ENCODE measurements at places on chromosomes 7 and 10. TPM values are rescaled to one million over a fixed set of nuclear protein-coding genes. Genes with fewer than 3 reads are reported as not detected.
A peak's percentile ranks its signal among the peaks of the same experiment; 100 is the strongest.

Gene RADIL
- not detected for total RNA-seq

Gene AGBL3
- total RNA-seq: 1.8 TPM

Gene TMEM236
- total RNA-seq: not detected

DNA sequence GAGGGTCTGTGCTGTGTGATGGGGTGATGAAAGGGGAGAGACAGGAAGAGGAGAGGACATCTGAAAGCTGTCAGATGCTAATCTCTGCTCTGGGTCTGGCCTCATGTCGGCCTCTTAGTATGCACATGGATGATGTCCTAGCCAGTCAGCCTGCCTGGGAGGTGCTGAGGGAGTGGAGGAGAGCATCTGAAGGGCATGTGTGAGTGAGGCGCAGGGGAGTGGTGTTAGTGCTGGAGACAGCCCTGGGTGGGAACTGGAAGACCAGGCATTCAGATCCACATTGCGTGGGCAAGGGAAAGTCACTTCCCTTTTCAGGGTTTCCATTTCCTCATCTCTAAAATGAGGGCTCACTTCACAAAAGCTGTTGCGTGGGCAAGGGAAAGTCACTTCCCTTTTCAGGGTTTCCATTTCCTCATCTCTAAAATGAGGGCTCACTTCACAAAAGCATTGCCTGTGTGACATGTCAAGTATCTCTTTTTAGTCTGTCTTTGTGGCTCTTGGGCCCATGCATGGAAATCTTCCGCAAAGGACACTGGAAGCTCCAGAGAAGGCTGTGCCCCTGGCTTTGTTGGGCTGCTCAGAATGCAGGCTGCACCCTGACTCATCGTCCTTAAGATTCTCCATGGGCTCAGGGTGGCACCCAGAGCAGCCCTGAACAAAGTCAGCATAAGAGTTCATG is 10.0 kb downstream of the SFTPD start:
- no peak for DNase-seq

DNA sequence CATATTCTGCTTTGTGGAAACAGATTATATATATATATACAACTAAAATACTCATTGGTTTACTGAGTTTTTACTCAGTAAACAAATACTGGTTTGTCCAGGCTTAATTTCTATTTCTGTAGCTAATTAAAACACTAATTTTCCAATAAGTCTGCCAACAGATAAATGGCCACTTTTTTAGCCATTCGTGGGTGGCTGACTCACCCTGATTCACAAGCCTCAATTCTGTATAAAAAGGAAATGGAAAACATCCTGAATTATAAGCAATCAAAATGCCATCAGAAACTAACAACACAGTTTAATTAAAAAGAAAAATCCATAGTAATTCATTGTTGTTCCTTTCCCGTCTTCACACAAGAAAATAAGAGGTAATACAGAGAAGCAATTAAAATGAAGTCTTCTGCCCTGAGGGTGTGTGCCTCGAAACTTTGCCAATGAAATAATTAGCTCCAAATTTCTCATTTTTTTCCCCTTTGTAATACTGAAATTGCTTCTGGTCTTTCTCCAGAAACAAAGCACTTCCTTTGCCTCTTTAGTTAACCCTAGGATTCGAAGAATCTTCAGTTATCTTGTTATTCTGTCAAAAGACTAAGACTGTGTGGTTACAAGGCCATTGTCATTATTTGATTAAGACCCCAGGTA is 118.7 kb upstream of the PTN start:
- DNase-seq: peak; percentile 68

- no peak for DNase-seq
These were observed 53.2 kb upstream of the ABLIM1 start for GRCh38 chr10:114711176-114711868.

- peak; percentile 18 for DNase-seq
These were observed 74.0 kb downstream of the SCRN1 start for GRCh38 chr7:29915481-29916215.

- DNase-seq: no peak
These were observed 104.9 kb upstream of the ACBD5 start for GRCh38 chr10:27345455-27345920.

DNA sequence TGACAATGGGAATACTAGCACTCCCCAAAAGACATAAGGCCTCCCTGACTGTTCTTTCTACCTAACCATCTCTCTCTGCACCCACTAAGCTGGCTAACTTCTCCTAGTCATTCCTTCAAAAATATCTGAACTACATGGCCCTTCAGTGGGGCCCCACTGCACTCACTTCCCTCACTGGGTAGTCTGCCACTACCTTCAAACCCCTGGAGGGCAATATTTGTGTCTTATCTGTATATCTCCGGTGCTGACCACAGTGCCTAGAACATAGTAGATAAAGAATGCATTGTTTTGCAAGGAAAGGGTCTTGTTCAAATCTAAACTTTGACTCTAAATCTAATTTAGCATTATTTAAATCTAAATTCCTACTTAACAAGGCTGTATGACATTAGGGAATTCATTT is 44.3 kb downstream of the CACUL1 start:
- DNase-seq: peak; percentile 3

- no peak for DNase-seq
These were observed 253.6 kb downstream of the SORCS3 start for GRCh38 chr10:104894681-104895080.

DNA sequence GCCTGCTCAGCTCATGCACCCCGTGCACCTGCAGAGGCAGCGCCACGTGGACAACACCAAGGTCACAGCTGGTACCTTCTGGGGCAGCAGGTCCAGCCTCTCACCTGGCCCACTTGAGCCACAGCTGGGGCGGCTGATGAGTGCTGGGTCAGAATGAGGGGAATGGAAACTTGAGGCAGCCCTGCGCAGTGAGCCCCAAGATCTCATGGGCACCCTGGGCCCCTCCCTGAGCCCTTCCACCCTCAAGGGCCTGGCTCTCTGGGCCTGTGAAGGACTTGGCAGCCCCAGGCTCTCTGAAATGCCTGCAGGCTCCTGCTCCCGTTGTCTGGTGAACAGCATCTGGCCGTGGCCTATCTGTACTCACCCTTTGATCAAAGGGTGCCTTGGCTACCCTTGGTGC is 112.7 kb downstream of the TCERG1L start:
- no peak for DNase-seq

DNA sequence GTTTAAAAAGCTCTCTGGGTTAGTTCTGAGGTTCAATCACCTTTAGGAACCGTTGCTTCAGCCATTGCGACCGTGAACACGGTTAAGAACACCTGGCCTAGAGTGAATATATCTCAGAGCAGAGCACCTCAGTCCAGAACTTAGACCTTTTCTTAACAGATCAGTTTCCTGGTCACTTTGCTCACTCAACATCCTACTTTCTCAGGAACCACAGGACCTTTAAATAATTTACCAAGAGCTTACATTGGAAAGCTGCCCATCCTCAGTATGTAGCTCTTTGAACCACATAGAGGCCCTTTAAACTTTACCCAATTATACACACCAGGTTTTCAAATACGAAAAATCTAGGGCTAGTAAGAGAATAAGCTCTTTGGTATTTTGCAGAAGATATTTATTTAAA is 153.2 kb downstream of the NRBF2 start:
- peak; percentile 37 for DNase-seq

- DNase-seq: peak; percentile 24
These were observed 53.0 kb upstream of the TNKS2 start for GRCh38 chr10:91745090-91745831.

DNA sequence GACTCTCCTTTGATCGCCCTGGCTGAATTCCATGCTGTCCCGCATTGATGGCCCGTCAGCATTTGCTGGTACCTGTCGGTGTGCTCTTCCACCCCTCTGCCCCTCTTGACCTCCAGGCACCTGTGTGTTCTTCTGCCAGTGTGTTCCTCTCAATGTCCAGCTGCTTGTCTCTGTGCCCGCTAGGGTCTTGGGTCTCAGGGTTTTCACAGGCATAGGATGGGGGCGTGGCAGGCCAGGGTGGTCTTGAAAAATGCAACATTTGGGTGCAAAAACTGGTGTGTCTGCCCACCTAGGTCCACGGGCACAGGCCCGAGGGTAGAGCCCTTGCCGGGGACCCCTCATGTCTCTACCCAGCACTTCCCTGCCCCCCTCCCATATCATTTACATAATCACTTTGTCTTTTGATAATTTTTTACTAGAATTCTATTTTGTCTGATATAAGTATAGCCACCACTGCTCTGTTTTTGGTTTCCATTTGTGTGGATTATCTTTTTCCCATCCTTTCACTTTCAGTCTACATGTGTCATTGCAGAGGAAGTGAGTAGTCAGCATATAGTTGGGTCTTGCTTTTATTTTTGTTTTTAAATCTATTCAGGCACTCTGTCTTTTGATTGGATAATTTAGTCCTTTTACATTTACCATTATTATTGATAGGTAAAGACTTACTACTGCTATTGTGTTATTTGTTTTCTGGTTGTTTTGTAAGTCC is 46.6 kb upstream of the ADRA2A start:
- no peak for DNase-seq

DNA sequence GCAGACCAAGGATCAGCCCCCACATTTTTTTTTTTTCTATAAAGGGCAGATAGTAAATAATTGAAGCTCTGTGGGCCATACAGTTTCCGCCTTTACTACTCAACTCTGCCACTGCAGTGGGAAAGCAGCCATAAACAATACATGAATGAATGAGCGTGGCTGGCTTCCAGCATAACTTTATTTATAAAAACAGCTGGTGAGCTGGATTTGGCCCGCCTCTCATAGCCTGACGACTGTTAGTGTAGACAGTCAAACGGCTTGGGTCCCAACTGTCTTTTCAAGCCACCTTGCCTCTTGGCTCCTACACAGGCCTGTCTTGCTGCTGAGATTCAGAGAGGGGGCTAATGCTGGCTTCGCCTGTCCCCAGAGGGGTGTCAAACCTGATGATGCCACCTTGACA is 169.8 kb upstream of the GPR26 start:
- no peak for DNase-seq

GRCh38 chr10:58311026-58311425 is 23.8 kb upstream of the UBE2D1 start:
- DNase-seq: no peak

- no peak for DNase-seq
These were observed 55.8 kb downstream of the FAM53B start for GRCh38 chr10:124688386-124688785.
